ENCODE measurements at places on chromosomes 11 and 22.

DNA sequence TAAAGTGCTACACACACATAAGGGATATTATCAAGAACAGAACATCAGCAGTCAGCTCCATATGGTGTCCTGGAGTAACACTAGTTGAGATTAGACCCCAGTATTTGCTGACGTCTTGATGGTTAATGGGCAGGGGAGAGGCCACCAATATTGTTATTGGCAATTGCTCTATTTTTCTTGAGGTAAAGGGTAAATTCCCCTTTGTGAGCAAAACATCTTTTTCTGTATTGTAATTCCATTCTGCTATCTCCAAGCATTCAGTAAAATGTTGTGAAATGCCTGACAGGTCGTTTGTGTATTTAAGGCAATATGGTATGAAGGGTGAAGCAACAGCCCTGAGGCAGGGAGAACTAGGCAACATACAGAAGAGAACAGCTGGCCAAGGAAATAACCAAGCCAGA is 21.9 kb downstream of the PC start:
- DNase-seq, result no peak

DNA sequence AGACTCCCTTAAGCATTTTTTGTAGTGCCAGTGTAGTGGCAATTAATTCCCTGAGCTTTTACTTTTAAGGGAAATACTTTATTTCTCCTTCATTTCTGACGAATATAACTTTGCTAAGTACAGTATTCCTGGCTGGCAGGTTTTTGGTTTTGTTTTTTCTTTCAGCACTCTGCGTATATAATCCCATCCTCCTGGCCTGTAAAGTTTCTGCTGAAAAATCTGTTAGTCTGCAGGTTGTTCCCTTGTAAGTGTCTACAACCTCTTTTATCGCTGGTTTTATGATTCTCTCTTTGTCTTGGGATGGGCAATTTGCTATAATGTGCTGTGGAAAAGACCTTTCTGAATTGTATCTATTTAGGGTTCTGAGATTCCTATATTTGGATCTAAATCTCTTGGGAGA is 56.0 kb downstream of the KCNQ1OT1 start:
- DNase-seq, result no peak

GRCh38 chr11:85627332-85627997 is at the start of gene DLG2:
Gene DLG2, minus strand, starts transcription at chr11:85627344.
- DNase-seq, result peak; percentile 7

DNA sequence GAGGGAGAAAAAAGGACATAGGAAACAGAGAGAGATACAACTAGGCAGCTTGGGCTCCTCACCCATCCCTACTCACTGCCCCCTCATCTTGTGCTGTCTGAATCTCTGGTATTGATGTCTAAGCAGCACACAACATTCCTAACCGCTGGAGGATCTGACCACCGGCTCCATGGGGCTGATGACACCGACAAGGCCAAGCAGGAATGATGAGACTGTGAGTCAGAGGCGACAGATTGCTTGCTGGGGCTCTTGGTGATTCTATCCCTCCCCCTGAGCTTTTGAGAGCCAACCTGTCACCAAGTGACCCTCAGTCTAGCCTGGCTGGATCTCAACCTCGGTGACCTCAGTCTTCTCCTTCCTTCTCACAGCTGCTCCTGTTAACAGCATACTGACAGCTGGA is 13.8 kb downstream of the PAMR1 start:
- DNase-seq, result peak; percentile 64

- DNase-seq, result peak; percentile 19
These were observed 52.1 kb downstream of the LHFPL7 start for GRCh38 chr22:24894220-24894975.

GRCh38 chr11:80321786-80322185 is 881.0 kb upstream of the TENM4 start:
- no peak for DNase-seq

DNA sequence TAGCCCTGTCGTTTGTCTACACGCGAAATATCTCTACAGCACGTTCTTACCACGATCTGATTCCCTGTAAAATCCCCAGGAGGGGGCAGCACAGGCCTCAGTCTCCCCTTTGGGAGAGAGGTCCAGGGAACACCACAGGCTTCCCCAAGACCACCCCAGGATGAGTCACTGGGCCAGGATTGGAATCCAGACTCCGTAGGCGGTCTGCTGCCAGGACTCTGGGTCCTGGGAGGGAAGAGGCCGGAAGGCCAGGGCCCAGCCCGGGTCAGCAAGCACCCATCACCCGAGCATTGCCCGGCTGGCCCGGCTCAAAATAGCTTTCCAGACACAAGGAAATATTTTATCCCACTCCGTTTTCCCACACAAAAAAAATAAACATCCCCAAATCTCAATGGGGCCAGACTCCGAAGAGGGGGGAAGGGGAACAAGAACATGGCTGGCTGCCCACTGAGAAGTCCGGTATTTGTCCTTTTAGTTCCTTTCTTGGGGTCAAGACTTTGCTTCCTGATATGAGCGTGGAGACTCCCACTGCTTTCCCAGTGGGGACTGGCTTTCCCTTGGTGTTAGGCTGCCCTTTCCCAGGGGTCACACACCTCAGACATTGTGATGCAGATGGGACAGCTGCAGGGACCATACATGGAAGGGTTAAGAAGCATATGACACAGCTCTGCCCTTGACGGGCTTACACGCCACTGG is 91.3 kb downstream of the LRRC32 start:
- no peak for DNase-seq
